ENCODE measurements at places on chromosomes 6 and 20. TPM values are rescaled to one million over a fixed set of nuclear protein-coding genes. Genes with fewer than 3 reads are reported as not detected.
A peak's percentile ranks its signal among the peaks of the same experiment; 100 is the strongest.

EFCAB8 gene
- polyA plus RNA-seq = not detected

CDKN1A gene
- polyA plus RNA-seq = 46.4 TPM

RFX6 gene
- polyA plus RNA-seq = not detected

ZFAND3 gene
- polyA plus RNA-seq = 44.6 TPM

RBPJL gene
- polyA plus RNA-seq = not detected

FOXS1 gene
- 9.8 TPM for polyA plus RNA-seq

PSORS1C2 gene
- not detected for polyA plus RNA-seq

GRCh38 chr6:150605333-150605732 is 5.6 kb downstream of the PLEKHG1 start:
- no peaks in the 10 kb centered on the region for H3K36me3 ChIP-seq
- H3K4me1 ChIP-seq = peaks cover 10% of the 10 kb centered on the region
- no peak overlapping the region for H3K4me3 ChIP-seq

DNA sequence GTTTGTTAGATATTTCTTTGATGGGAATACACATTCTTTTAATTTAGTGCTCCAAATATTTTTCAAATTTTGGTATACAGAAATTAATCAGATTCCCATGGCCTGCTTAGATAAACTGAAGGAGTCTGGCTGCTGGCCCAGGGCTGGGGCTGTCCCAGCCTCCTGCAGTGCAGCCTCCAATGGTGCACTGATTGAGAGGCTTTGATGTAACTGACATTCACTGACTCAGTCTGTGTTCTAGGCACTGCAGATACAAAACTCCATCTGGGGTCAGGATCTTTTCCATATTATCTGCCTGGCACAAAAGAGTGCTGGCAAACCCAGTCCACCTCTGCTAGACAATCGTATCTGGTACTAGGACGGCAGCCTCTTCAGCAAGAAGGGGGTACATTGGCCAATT is 64.8 kb downstream of the GRIK2 start:
- no peak overlapping the region for H3K4me3 ChIP-seq
- no peaks in the 10 kb centered on the region for H3K36me3 ChIP-seq
- H3K4me1 ChIP-seq = no peaks in the 10 kb centered on the region
- DNase-seq = no peak

DNA sequence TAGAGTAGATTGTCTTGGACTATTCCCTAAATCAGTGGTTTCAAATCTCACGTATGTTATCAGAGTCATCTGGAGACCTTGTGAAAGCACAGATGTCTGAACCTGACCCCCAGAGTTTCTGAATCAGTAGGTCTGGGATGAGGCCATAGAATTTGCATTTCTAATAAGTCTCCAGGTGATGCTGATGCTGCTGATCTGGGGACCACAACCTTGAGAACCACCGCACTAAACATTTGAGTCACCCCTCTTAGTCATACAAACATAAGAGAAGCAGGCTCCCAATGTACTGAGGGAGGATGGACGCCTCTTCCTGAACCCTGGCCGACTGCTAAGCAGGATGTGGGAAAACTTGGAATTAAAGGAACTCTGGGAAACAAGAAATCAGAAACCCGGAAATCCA is 187.8 kb upstream of the PRDM1 start:
- no peaks in the 10 kb centered on the region for H3K36me3 ChIP-seq
- no peak overlapping the region for H3K27ac ChIP-seq
- H3K4me1 ChIP-seq = no peaks in the 10 kb centered on the region
- no peak overlapping the region for H3K4me3 ChIP-seq

DNA sequence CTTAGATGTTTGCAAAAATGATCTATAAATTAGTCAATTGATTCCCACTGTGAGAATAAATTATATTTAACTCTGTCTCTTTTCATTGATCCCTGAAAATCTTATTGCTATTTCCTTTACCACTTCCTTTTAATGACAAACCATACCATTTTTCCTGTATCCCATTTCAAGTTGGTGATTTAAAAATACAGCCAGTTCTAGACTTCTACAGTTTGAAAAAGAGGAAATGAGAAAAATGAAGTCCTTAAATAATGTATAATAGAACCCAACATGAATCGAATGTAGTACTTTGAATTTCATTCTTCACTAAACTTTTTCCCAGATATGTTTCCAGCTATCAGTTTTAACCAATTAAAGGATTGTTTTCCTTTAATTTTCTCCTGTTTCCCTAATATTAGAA is 29.5 kb upstream of the SDHAF4 start:
- H3K27me3 ChIP-seq = no peaks in the 10 kb centered on the region
- H3K4me1 ChIP-seq = no peaks in the 10 kb centered on the region
- no peak overlapping the region for H3K4me3 ChIP-seq
- DNase-seq = no peak
- no peak overlapping the region for H3K27ac ChIP-seq

GRCh38 chr20:33490023-33490933 is at the start of gene CBFA2T2:
CBFA2T2 (plus strand) TSS chr20:33490096; CDS start chr20:33490268, 172 bp downstream.
- no peaks in the 10 kb centered on the region for H3K27me3 ChIP-seq
- H3K36me3 ChIP-seq = no peaks in the 10 kb centered on the region
- peaks cover 4% of the 10 kb centered on the region for H3K4me1 ChIP-seq
- DNase-seq = peak; percentile 86
- H3K27ac ChIP-seq = peak within 1 kb of the TSS; percentile 98

- no peak overlapping the region for H3K4me3 ChIP-seq
- H3K27me3 ChIP-seq = no peaks in the 10 kb centered on the region
- H3K4me1 ChIP-seq = no peaks in the 10 kb centered on the region
- no peaks in the 10 kb centered on the region for H3K36me3 ChIP-seq
Observed at GRCh38 chr6:99079058-99079457, 131.3 kb upstream of the FBXL4 start.

- no peaks in the 10 kb centered on the region for H3K36me3 ChIP-seq
- no peak overlapping the region for H3K27ac ChIP-seq
- DNase-seq = no peak
- H3K4me1 ChIP-seq = no peaks in the 10 kb centered on the region
- H3K27me3 ChIP-seq = no peaks in the 10 kb centered on the region
Observed at GRCh38 chr6:12064131-12064530, 52.0 kb downstream of the HIVEP1 start.

DNA sequence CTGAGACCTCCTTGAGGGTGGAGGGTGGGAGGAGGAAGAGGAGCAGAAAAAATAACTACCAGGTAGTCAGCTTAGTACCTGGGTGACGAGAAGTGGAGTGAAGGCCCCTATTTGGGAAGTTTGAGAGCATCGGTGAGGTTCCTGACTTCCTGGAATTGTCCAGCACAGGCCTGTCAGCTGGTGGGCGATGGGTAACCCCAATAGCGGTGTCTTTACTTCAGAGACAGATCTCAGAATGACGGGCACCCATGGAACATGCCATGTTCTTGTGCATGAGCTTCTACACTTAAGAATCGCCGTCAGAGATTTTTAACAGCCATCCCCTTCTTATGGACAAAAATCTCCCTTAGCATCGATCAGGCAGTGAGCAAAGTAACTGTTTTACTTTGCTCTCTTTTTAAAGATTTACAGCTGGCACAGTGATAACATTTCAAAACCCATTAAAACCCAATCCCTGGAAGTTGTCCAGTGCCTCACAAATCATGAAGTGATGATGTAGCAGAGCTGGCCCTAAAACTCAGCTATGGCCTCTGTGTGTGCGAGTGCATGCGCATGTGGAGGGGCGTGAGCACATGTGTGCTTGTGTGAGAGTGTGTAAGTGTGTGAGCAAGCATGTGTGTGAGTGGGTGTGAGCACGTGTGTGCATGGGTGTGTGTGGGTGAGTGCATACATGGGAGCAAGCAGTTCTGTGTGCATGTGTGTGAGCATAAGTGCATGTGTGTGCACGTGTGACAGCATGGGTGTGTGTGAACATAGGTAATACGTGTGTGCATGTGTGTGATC is 85.2 kb downstream of the DLL1 start:
- H3K4me3 ChIP-seq = no peak overlapping the region
- no peaks in the 10 kb centered on the region for H3K36me3 ChIP-seq
- H3K27ac ChIP-seq = no peak overlapping the region
- no peaks in the 10 kb centered on the region for H3K27me3 ChIP-seq

DNA sequence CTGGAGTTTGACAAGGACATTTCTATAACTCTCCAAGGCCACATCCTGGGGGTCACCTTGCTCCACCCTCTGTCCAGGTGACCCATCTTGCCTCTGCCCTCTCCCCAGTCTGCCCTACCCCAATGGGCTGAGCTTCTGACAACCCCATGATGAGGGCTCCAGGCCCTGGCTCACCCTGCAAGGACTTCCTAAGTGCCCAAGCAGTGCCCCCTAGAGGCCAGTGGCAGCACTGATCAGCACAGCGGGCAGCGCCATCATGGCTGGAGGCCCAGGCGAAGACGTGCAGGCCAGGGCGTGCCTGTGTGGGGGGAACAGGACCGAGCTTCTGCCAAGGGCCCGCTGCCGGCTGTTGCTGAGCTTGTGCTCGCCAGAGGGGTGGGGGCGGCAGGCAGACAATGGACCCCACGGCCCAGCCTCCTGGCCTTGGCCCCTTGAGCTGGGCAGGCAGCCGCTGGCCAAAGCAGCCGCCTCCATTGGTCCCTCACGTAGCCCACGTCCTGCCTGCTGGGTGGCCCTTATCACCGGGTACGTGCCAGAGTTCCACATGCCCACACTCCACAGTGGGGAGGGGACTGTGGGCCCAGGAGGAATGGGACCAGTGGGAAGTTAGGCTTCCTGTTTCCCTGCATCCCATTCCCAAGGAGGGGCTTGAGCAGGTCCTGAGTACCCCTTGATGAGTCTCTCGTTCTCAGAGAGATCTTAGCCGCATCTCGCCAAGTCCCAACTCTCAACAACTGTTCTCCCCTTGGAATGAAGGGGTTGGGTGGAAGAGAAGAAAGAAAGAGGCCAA is 64.3 kb downstream of the MRPL14 start:
- no peak overlapping the region for H3K27ac ChIP-seq
- no peaks in the 10 kb centered on the region for H3K27me3 ChIP-seq
- DNase-seq = no peak
- no peaks in the 10 kb centered on the region for H3K36me3 ChIP-seq

DNA sequence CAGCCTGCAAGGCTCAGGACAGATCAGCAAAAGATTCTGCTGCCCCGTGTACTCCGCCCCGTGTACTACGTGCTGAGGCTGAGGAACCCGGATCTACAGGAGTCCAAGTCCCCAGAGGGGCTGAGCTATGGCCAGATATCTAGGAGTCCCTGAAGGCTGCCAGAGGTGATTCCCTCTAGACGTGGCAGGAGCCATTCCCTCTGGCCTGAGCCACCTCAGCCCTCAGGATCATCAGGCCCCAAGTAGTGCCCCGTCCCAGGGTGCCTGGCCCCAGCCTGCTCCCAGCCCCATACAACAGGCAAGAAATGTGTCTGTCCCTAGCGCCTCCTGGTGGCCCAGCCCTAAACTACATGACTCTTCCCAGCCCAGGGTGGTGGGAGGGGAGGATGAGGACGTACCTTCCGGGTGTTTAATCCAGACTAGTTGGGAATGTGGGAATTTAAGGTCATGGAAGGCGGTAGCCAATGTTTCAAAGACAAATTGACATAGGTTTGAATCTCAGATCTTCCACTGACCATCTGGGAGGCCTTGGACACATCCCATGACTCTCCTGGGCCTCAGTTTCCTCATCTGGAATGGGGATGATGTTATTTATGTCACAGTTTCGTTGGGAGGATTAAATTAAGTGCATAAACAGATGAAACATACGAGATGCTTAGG is 49.4 kb upstream of the PTPN1 start:
- H3K27me3 ChIP-seq = no peaks in the 10 kb centered on the region
- no peaks in the 10 kb centered on the region for H3K4me1 ChIP-seq
- DNase-seq = peak; percentile 86
- H3K4me3 ChIP-seq = no peak overlapping the region
- H3K27ac ChIP-seq = no peak overlapping the region
- no peaks in the 10 kb centered on the region for H3K36me3 ChIP-seq

DNA sequence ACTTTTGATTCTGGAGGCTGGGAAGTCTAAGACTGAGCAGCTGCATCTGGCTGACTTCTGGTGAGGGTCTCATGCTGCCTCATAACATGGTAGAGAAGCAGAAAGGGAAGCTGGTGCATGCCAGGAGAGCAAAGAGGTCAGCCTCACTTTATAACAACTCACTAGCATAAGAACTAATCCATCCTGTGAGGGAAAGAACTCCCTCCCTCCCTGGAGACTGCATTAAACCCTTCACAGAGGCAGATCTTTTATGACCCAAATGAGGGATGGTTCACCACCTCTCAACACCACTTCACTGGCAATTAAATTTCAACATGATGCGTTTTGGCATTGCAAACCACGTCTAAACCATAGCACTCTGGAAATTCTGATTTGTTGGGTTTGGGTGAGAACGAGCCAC is 33.9 kb downstream of the STXBP5 start:
- H3K27ac ChIP-seq = no peak overlapping the region
- H3K36me3 ChIP-seq = no peaks in the 10 kb centered on the region
- DNase-seq = no peak
- H3K4me1 ChIP-seq = no peaks in the 10 kb centered on the region

DNA sequence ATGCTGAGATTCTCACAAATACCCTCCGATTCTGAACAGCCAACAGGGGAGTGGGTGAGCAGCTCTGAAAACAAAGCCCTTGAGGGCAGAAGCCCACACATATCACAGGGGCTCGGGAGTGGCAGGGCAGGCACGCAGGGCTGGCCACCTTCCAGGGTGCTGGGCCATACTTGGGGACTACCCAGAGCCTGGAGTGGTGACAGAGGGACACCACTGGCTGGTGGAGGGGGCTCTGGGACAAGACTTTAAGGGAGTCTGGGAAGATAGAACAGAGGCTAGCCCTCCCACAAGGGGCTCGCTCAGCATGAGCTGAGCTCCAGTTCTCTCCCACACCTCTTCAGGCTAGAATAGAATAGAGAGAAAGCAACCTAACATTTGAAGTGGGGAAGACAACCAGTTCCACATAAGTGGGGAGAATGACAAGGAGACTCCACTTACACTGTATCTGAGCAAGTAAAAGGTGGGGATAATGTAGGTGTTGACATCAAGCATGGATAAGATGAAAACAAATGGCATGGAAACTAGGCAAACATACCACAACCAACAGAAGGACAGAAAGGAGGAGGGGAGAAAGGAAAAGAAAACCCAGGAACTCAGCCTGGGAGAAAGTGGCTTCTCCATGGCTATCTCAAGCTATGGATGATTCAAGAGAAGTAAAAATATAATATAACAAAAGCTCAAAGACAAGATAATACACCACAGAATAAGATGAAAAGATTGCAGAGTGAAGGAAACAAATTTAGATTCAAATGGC is 7.0 kb downstream of the PPIL1 start:
- DNase-seq = no peak
- no peaks in the 10 kb centered on the region for H3K27me3 ChIP-seq
- no peak overlapping the region for H3K27ac ChIP-seq
- no peaks in the 10 kb centered on the region for H3K4me1 ChIP-seq

DNA sequence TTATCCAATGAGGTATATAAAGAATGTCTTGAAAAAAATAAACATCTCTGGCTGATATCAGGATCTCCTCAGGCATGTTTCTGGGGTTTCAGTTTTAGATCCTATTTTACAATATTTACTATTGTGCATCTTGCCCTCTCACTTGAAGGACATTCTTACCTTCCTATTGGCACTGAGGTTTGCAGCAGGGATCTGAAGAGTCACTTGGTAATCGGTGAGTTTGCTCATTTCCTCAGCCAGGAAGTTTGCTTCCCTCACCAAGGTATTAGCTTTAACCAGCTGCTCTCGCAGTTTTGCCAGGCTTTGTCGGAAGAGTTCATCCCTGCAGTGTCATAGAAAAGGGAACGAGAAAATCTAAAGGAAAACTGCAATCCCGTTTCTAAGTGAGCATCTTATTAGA is 101.9 kb upstream of the NUP153 start:
- H3K36me3 ChIP-seq = peaks cover 5% of the 10 kb centered on the region
- no peak overlapping the region for H3K27ac ChIP-seq
- H3K4me1 ChIP-seq = no peaks in the 10 kb centered on the region
- H3K27me3 ChIP-seq = no peaks in the 10 kb centered on the region
- H3K4me3 ChIP-seq = no peak overlapping the region
- DNase-seq = no peak

- peaks cover 6% of the 10 kb centered on the region for H3K4me1 ChIP-seq
- no peak for DNase-seq
- no peaks in the 10 kb centered on the region for H3K27me3 ChIP-seq
- no peaks in the 10 kb centered on the region for H3K36me3 ChIP-seq
Observed at GRCh38 chr20:41287327-41287726, 30.2 kb downstream of the ZHX3 start.
